ENCODE measurements at places on chromosomes 12 and 14. TPM values are rescaled to one million over a fixed set of nuclear protein-coding genes. Genes with fewer than 3 reads are reported as not detected.

STAB2 gene
- total RNA-seq: 0.16 TPM

TCL1B gene
- total RNA-seq: not detected

ELK3 gene
- total RNA-seq: 45.4 TPM

RDH12 gene
- total RNA-seq: 30.9 TPM

GNB3 gene
- not detected for total RNA-seq

CIROP gene
- not detected for total RNA-seq

SAMD4A gene
- total RNA-seq: 1.5 TPM

GRIP1 gene
- total RNA-seq: 20.1 TPM

GRCh38 chr12:45934956-45935355 lies 55.4 kb downstream of the SCAF11 start:
- ATAC-seq: no peak

GRCh38 chr12:130104571-130105106 lies 57.6 kb upstream of the FZD10 start:
- peak; percentile 34 for ATAC-seq

- ATAC-seq: no peak
These were observed 93.1 kb downstream of the SRGAP1 start for GRCh38 chr12:63937378-63938316.

DNA sequence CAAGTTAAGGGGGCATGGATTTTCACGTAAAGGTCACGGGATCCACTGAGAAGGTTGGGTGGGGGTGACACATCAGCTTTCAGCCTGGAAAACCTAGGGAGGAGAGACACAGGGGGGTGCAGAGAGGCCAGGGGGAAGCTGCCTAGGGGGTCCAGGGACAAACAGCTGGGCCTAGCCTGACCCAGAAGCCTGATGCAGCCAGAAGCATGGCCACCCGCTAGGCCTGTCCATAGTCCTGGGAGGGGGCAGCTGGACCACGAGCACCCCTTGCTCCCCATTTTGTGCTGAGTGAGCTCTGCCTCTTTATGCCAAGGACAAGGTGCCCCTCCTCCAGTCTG lies 322.7 kb upstream of the RTL1 start:
- ATAC-seq: no peak

- no peak for ATAC-seq
These were observed 44.3 kb upstream of the PSMA6 start for GRCh38 chr14:35247777-35248475.

GRCh38 chr12:106950591-106950990 lies 5.1 kb upstream of the TMEM263 start:
- ATAC-seq: no peak

Data from esophagus mucosa (tissue), 1 donor.